Fibroblast of the conjunctiva (primary cell): ENCODE measurements at places on chromosomes 5 and 9.

DNA sequence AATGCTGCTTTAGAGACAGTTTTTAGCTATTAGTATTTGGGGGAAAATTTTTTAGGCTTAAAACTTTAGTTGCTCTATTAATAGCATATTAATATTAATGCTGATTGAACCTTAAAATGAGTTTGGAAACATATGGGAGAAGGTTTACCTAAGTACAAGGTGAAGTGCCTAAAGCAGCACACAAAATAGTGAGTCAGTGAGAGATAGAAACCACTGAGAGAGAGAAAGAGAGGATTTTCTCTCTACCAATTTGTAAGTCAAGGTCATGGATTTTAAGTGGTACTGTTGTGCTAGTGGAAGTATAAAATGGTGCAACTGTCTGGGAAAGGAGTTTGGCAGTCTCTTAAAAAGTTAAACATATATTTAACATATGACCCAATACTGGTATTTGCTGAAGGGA lies 64.9 kb downstream of the MARCHF3 start:
- DNase-seq = no peak

DNA sequence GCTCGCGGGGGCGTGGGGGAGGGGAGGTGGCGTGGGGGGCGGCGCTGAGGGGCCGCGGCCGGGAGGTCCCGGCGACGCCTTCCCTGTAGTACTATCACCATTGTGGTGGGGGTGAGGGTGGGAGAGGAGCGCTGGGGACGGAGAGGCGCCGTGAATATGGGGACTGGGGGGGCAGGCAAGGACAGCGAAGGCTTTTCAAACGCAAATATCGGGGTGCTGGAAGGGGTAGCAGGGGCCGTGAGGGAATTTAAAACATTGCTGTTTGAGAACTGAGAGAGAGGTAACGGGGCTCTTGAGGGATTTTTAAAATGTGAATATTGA lies 427 bp downstream of the RBM27 start:
- no peak for DNase-seq

DNA sequence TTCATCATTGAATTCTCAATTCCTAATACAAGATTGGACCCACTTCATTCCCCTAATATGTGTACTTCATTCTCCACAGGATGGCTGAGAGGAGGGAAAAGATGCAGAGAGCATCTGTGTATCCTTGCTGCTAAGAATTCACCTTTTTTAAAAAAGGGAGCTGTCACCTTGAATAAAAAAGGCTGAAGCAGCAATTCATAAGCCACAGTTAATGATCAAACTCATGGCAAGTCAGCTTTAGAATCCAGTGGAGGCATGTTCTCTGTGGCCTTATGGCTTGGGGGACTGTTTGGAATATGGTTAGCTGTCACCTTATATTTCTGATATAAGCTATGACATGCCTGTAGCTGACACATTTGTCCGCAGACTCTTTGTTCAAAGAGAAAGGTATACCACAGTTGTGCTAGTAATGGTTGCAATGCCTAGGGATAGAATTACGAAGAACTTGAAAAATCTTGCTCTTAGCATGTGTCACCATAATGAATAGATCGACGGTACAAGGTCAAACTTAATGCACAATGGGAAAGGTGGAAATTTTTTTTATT lies 256.8 kb upstream of the TNC start:
- DNase-seq = no peak

DNA sequence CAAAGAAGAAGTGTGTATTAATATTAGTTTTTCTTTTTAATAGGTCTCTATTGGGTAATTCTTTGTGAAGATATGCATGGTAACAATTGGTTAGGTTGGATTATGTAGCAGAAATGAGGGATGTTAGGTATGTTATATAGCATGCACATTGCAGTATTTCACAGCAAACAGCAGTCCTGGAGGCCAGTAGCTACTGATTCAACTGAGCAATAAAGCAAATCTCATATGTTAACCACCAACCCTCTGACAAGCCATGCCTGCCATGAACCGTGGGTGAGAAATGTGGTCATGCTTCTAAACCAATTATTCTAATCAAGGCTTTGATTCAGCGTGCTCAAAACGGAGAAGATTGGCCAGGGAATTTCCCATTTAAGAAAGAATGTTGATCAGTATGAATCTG lies 313.0 kb upstream of the CDH6 start:
- DNase-seq = no peak

DNA sequence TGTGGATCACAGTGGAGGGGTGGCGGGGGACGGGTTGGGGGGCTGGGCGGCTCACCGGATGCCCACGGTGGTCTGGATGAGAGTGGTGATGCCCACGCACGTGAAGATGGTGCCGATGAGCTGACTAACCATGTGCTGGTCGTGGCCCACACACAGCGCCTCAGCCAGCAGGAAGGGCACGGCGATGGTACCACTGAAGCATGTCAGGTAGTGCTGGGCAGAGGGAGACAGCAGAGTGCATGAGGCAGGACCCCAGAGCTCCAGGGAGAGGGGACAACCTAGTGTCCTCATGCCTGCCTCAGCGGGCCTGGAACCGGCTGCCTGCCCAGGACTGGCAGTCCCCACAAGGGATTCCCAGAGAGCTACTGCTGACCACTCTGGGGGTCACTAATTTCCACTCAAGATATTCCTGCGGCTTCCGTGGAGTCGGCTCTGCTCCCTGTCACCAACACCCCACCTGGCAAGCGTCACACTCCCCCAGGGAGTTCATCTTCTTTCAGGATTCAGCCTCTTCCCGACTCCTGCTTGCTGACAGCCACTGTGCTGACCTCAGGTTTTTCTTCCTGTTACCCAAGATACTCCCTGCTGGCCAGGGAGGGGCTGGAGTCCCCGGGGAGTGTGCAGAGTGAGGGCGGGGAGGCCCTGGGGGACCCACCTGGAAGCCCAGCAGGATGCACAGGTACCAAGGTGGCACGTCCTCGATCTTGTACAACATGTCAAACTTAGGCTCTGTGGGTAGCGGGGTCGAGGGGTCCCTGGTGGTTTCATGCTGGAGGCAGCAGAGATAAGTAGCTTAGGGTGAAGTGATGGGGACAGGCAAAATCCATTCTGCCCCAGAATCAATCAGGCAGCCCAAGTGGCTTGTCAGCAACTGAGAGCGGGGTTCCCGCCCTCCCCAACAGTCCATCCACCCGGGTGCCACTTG lies 998 bp downstream of the SLC23A1 start:
- DNase-seq = no peak

DNA sequence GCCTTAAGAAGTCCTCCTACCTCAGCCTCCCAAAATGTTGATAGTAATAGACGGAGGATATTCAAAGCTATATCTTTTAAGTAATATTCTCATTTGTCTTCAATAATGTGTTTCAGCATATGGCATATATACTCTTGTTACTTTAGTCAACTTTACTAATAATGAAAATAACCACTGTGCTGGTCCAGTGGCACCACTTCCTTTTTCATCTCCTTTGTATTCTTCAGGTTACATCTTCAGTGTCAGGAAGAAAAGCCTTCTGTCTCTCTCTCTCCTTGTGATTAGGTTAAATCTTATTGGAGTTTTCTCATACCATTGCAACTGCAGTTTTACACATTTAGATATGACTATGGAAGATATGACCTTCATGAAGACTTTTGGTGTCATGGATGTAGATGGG lies 31.3 kb downstream of the PARP8 start:
- no peak for DNase-seq

- DNase-seq = no peak
Observed at GRCh38 chr9:33731142-33731541, 64.2 kb upstream of the PRSS3 start.

DNA sequence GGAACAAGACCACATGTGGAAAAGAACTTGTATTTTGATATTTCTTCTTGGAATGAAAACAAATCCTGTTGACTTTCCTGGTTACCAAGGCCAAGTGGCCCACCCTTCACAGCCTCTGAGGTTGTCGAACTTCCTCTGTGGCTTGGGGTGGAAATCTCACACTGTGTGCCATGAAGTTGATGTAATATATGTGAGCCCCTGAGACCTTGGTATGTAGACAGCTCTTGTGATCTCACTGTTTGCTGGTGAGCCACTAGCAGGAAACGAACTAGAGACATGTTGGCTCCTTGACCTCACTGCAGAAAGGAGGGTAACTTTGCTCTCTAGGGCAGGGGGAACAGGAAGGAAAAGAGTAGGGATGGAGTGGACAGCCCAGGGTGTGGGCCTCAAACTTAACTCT lies 159.4 kb downstream of the ARHGAP26 start:
- DNase-seq = no peak

GRCh38 chr9:127508901-127509260 lies 57.6 kb downstream of the LRSAM1 start:
- no peak for DNase-seq

- no peak for DNase-seq
Observed at GRCh38 chr9:93065135-93065720, 6.7 kb downstream of the SUSD3 start.

GRCh38 chr5:164636456-164636855 lies 1131.0 kb downstream of the MAT2B start:
- no peak for DNase-seq

DNA sequence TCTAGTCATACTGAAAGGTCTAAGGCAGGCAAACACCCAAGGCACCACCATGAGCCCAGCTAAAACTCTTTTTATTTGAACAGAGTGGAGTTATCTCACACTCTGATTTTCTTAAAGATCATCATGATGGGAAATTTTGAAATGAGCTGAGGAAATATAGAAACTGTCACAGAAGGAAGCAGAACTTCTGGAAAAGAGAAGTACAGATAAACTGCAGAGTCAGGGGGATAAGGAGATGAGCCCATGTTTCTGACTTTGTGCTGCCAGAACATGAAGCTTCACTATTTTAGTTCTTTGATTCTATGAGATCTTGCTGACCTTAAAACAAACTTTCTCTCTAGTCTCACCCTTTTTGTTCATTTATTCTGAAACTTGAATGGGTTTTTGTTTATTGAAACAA lies 406.5 kb upstream of the EDIL3 start:
- DNase-seq = no peak

DNA sequence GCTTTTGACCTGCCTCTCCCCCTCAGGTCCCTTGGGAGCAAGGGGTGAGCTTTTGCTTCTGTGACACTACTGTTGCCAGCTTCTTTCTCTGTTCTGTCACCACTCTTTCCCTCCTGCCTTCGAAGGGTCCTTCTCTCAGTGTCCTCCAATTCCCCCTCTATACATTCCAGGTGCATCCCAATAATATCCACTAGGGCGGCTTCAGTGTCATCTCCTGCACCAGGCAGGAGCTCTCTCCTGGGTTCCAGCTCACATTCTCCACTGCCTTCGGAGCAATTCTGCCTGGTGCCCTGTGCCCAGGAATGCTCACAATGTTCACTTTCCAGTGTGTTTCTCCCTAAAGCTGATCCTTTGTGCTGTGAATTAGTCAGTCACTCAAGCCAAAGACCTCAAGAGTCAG lies 83.9 kb upstream of the CXCL14 start:
- DNase-seq = no peak

- DNase-seq = no peak
Observed at GRCh38 chr5:78755822-78756429, 107.4 kb upstream of the LHFPL2 start.

DNA sequence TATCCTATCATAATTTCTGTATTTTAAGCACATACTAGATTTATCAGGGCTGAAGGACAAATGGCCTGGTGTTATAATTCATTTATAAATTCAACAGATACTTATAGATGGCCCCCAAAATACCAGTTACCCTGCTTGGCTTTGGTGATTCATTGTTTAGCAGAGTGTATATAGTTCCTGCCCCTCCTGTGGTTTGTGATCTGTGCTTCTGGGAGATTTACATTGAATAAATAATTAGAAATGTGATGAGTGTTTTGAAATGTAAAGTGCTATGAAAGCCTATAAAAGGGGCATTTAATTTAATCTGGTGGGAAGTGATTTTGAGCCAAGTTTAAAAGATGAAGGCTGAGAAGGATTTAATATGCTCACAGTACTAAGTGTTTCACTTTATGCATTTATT lies 36.7 kb upstream of the ZCCHC7 start:
- DNase-seq = no peak

DNA sequence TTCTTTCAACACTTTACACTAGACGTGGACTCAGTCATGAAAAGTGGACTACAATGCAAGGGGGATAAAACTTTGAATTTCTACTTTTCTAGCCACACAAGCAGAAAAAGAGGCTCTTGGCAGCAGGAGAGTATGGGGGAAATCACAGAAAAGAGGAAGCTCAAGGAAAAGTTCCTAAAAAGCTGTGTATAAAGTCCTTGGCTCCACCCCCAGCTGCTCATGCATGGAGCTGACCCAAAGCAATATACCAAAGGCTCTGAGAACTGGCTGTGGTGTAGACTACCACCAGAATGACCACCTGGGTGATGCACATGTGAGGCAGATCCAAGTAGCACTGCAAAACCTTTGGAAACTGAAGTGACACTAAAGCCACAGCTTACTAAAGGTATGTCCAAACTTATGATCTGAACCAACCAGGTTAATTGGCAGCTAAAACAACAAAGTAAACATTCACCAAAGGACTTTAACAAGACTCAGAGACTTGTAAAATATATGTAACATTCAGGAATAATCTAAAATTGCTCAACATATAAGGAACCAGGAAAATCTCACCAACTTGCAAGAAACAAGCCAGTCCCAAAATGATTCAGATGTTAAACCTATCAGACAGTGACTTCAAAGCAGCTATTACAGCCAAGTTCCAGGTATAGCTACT lies 55.5 kb upstream of the RASGRF2 start:
- no peak for DNase-seq

GRCh38 chr5:29720954-29721353 lies 1472.5 kb upstream of the CDH6 start:
- no peak for DNase-seq

DNA sequence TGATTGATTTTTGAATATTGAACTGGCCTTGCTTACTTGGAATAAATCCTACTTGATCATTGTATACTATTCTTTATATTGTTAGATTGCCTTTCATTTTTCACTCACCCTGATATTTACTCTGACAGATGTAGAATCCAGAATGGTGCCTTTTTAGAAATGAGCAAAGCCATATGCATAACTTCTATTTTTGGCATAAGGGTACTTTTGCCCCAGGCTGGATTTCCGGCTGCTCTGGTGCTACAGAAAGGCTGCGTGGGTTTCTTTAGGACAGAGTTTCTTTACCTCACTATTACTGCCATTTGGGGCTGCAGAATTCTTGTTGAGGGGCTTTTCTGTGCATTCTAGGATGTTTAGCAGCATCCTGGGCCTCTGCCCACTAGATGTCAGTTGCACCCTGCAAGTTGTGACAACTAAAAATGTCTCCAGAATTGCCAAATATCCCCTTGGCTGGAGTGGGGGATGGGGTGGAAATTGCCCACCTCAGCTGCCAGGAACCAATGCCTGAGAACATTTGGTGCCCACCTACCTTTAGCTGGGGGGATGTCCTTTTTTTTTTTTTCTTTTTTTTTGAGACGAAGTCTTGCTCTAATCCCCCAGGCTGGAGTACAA lies 50.1 kb downstream of the SLC36A1 start:
- no peak for DNase-seq

DNA sequence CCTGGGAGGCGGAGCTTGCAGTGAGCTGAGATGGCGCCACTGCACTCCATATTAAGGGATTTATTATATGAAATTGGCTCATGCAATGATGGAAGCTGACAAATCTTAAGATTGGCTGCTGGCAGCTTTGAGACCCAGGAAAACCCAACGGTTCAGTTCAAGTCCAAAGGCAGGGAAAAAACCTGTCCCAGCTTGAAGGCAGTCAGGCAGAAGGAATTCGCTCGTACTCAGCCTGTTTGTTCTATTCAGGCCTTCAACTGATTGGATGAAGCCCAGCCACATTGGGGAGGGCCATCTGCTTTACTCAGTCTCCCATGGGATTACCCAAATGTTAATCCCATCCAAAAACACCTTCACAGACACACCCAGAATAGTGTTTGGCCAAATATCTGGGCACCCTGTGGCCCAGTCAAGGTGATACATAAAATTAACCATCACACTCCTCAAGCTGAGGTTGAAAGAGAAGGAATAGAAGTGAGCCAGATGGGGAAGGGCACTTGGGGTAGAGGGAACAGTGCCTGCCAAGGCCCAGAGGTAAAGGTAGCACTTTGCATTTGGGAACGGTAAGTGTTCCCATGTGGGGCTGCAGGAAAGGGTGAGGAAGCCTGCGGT lies 8.5 kb upstream of the ORM1 start:
- DNase-seq = no peak
